ENCODE measurements at places on chromosomes 1 and 21.

GRCh38 chr21:17231124-17231523 lies 281.7 kb upstream of the CXADR start:
- no peak for DNase-seq

- DNase-seq, result no peak
Observed at GRCh38 chr1:204465546-204466415, 28.8 kb downstream of the PIK3C2B start.

- no peak for DNase-seq
Observed at GRCh38 chr1:43606624-43607023, 43.3 kb upstream of the KDM4A start.

- DNase-seq, result peak; percentile 96
Observed at GRCh38 chr1:156920233-156921052, at the start of gene LRRC71. LRRC71 (plus strand) TSS chr1:156920632; CDS start chr1:156920804, 172 bp downstream.

DNA sequence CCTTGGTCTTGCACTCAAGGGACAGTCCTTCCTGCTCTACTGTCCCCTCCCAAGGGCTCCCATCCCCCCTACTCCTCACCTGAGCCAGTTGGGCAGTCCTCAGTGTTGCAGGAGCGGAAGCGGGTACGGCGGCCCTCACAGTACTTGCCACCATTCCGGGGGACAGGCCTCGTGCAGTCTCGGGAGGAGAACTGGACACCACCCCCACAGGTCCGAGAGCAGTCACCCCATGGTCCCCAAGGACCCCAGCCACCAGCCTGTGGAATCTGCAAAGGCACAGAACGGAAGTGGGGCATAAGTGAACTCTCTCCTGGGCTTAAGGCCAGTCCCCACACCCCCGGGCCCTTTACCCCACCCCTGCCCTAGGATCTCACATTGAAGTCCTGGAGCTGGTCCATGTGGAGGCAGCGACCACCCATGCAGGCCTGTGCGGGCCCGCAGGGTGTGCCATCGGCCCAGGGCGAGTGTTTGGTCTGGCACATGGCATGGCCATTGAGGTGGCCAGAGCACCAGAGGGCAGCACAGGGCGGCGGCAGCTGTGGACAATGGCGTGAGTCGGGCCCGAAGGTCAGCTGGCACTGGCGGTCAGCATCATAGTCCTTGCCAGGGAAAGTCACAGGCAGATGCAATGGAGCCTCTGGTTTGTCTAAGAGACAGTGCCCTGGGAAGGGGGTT lies 5.2 kb downstream of the ADAMTS4 start:
- DNase-seq, result no peak

DNA sequence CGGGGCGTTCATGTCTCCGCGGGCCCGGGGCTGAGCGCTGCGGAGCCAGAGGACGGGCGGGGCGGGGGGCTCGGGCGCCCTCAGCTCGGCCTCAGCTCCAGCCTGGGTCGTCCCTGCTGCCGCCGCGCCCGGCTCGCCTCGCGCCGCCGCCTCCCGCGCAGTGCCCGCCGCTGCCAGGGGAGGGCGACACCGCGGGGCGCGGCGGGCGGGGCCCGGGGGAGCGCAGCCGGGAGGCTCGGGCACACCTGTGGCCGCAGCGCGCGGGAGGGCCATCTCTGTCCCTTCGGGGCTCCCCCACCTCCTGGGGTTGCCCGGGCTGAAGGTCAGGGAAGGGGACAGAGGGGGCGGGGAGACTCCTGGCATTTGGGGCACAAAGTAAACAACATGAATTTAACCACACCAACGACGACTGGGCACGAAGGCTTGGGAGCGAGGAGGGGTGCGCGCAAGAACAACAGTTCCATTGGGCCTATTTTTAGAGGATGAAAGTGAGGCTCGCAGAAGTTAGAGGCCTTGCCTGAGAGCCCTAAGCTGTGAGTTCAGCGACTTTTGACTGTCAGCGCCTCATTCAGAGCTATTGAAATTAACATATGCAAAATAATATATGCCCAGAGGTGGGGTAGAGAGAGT lies at the start of gene FAM131C:
Gene FAM131C (minus strand): TSS at position 162 of the 630 bp plus-strand sequence. CDS start 209 bp downstream, outside the sequence.
- DNase-seq, result peak; percentile 82

DNA sequence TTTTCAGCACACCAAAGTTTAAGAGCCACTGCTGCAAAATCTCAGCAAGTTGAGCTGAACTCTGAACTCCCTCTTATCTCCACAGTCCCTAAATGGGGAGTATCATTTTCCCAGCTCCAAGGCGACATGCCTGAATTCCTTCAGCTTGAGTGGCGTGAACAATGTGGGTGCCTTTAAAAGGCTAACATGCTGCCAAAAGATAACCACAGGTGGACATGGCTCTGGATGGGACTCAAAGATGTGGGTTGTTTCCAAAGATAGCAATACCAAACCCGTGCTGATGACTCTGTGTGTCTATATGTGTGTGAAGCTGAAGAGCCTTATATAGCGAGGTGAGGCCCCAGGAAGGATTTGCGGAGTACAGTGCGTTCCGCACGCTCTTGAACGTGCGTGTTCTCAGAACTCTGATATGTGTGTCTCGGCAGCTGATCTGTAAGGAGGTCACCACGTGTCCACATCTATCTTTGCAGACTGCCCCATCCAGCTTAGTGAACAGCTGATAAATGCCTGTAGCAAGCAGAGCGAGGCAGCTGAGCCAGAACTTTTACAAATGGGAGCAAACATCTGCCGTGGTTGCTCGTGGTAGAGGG lies 189.2 kb downstream of the DYRK1A start:
- peak; percentile 28 for DNase-seq

GRCh38 chr1:208077232-208078075 lies 166.5 kb upstream of the CD34 start:
- peak; percentile 47 for DNase-seq

DNA sequence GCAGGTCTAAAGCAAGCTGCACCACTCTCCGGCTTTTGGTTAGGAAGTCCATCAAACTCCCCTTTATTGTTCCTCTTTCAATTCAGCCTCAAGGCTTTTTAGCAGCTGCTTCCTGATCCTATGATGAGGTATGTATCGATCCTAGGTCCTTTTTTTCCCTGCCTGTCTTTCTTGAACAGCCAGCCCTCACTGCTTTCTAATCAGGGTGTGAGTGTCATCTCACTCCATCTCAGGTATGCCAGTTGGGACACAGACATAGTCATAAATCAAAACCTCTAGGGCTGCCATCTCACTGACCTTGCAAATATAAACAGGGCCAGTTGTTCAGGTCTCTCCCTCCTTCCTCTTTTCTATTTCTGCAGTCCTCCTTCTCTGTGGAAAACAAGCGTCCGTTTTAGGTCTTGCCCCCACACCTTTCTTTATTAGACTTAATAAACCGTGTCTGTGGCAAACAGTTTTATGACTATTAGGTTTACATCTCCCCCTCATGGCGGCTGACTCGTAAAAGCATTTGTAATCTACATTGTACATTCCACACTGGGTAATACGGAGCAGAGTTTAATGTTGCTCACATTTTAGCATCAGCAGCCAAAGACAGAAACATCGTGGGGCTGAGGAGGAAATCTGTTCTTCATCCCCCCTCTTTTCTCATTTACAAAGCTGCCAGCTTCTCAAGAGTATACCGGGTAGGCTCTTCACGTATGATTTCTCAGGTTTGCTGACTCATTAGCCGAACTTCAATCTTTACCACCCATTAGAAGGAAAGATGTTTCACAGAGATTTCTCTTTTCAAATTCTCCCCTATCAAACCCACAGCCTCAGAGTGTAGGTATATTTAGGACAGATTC lies 11.6 kb downstream of the STYXL2 start:
- DNase-seq, result no peak

GRCh38 chr1:27455139-27455811 lies 34.7 kb downstream of the WASF2 start:
- DNase-seq, result no peak

DNA sequence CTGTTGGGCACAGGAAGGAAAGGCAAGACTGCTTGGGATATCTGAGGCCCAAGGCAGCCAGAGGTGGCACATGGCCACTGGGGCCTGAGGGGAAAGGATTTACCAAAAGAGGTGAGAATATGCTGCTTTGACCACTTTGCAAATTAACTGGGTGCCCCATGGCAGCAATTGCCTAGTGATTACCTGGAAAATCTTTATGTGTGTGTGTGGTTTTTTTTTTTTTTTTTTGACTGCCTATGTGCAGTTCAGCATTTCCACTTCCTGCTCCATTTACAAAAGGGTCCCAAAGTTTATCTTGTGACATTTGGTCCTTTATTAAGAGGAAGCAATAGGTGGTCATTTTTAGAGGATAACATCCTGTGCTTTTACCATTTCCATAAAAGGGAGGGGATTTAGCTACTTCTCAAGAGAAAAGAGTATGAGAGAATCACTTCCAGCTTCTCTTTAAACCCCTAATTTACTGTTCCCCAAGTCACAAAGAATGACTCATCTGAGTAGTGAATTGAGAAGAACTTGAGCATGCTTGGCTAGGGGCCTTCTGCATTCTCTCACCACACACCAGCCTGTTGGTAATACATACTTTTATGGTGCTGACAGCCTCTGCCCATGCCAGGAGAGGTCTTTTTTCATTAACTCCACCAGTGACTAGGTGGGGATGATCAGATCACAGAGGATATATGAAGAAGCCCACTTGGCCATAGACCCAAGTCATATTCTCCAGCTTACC lies 52.1 kb downstream of the SYDE2 start:
- no peak for DNase-seq

GRCh38 chr1:8015809-8016165 lies 10.3 kb downstream of the ERRFI1 start:
- no peak for DNase-seq

- no peak for DNase-seq
Observed at GRCh38 chr1:89285745-89286380, 13.2 kb upstream of the GBP5 start.

DNA sequence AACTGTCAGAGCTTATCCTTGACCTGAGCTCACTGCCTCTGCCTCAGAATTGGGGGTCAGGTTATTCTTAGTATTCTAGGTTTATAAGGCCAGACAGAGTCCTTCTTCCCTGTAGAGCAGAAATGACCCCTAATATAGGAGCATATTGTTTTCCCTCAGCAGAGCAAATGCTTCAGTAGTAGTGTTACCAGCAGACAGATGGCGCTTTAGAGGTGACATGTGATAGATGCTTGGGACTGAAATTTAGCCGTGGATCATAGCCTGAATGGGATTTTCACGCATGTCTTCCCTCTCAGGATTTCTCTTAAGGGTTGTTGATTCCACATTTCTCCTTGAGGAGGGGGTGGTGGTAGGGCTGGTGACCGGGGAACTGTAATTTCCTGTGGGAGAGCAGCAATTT lies 24.5 kb downstream of the ADARB1 start:
- peak; percentile 45 for DNase-seq

- DNase-seq, result no peak
Observed at GRCh38 chr1:11746092-11746491, 10.2 kb downstream of the AGTRAP start.

- no peak for DNase-seq
Observed at GRCh38 chr1:167522246-167522645, 3.9 kb upstream of the CD247 start.

DNA sequence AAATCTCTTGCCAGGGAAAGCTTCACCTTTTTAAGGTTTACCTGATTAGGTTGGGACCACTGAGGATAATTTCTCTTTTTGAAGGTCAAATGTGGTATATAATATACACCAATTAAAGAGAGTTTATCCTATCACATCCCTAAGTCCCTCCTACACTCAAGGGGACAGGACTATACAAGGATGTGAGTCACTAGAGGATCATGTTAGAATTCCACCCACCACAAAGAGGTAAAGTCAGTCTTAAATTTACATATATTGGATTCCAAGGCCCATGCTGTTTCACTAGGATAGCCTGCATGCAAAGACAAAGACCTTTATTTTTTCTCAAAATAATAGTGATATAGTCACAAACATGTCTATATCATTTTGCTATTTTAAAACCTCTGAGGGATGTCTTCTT lies 164.4 kb downstream of the GIPC2 start:
- no peak for DNase-seq

GRCh38 chr1:90671741-90672140 lies 45.4 kb downstream of the BARHL2 start:
- no peak for DNase-seq

DNA sequence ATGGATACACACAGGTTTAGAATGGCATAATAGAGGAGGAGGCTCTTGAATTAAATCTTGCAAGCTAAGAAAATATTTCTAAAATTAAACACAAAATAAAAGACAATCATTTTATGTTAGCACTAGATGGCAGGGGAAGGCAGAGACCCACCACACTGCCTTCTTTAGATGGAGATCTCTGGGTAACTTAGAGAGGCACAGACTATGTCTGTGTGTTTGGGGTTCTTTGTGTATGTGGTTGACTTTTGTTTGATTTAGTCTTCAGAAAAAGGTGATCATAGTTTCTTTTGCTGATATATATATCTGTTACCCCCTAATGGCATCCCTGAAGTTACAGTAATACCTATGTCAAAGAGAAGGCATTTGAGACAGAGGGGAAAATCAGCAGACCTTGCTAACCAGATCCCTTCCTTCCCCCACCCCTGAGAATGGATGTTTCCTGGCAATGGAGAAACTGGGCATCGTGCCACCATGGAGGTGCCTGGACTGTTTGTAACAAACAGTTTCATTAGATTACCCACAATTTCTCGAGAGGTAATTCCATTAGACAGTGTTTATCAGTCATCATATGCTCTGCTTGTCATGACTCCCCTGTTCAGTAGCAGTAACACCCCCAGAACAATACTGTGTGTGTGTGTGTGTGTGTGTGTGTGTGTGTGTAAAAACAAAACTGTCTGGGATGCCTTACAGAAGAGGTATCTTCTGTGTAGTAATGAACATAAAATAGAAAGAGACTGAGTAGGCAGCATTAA lies 228.3 kb upstream of the DEPDC1 start:
- DNase-seq, result no peak

DNA sequence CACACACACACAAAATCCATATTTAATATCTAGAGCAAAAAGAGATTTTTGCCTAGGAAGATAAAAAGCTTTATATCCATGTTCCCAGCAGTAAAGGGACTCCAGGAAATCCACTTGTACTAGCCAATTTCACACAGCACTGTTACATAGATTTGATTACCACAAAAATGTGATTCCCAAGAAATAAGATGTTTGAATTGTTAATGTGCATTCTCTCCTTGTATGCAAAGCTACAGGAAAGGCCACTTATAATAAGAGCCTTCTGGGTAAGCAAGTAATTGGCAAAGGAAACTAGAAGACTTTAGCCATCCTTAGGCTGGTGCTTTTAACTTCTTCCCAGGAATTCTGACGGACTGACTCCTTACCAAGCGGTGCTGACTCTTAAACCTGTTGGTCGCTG lies 89.3 kb downstream of the LBR start:
- no peak for DNase-seq

DNA sequence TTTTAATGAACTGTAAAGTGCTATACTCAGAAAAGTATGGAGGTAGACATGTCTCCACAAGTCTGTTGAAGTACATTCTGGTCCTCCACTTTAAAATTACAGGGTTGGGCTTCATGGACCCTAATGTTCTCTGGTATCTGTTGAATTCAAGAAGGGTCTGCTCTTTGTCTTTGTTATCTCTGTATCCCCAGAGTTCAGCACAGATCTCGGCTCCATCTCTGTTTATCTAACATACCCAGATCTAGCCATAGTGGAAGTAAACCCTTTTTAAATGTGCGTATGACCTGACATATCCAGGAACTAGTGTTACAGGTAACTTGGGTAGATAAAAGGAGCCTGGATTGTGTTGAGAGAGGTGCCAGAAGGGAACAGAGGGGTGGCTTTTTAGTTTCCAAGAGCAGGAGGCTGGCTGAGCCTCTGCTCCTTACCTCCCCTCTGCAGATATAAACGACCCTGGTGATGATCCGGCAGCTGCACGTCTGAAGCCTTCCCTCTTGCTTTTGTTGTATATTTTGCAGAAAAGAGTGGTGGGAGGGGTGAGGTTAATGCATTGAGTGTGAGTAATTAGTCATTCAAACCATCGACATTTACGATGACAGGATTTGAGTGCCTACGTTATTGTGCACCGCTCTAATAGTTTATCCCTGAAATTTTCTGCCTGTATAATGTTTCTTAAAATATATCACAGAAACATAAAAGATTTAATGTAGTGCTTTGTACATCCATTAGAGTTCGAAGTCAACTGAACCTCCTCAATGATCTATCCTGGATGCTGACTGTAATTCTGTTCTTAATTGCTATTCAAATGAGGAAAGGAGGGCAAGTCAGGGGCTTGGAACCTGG lies 30.8 kb downstream of the ELAVL4 start:
- DNase-seq, result no peak

All from neural progenitor cell (in vitro differentiated cells).